Prostate gland (tissue), 2 donors: ENCODE measurements at places on chromosomes 5 and 9. TPM values are rescaled to one million over a fixed set of nuclear protein-coding genes. Genes with fewer than 3 reads are reported as not detected.

FBN2 gene
- 0.82 TPM for total RNA-seq

DNA sequence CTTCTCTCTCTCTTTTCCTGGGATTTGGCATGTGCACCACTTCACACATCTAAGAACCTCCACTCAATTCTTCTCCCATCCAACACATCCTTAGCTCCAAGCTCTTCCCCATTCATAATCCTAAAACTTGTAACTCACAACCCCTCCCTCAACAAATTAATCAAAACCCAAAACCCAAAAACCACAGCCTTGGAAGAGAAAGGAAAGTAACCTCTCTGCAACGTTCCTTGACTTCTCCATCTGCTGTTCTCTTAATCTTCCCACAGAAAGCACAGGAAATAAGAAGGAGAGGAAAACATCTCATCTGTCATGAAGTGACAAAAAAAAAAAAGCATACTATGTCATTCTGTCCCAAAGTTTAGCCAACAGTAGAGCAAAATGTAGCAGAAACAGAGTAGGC, 66.2 kb downstream of the DRD1 start:
- DNase-seq: no peak

DNA sequence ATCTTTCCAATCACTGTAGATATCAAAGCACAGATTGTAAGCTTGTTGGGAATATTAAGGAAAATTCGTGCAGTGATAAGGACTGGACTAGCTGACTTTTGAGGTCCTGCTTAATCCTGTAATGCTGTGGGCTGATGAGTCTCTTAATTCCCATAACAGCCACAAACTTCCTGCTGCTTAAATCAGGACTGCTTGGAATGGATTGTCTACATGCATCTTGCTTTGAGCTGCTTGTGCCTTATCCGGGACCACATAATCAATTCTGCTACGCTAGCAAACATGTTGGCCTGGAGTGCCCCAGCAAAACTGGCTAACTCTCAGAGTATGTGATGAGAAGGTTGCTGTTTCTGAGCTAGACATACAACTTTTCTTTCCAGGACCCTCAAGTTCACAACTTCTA, 79.6 kb downstream of the SNCAIP start:
- no peak for DNase-seq

GRCh38 chr5:117245130-117245529, 670.5 kb upstream of the SEMA6A start:
- no peak for DNase-seq

- no peak for DNase-seq
These were observed 215.1 kb downstream of the FRMD3 start for GRCh38 chr9:83323148-83323547.

- DNase-seq: no peak
These were observed 29.8 kb upstream of the CLPTM1L start for GRCh38 chr5:1374679-1375055.
